ENCODE measurements at places on chromosomes 11 and 22.

GRCh38 chr11:10651656-10652361 lies 41.7 kb downstream of the IRAG1 start:
- no peak for DNase-seq

DNA sequence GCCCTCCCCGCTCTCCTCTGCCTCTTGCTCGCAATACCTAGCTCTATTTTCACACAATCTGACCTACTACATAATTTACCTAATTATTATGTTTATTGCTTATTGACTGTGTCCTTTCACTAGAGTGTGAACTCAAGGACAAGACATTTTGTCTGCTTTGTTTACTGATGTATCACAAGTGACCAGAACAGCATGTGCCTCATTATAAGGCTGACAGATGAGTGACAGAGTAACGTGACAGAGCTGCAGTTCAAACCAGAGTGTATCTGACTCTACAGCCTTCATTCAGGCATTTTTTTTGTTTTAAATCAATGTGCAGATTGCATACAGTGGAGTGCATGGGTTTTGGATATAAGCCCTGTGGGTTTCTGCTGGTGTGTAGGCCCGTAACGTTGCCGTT lies 82.0 kb upstream of the RAB1B start:
- no peak for DNase-seq

DNA sequence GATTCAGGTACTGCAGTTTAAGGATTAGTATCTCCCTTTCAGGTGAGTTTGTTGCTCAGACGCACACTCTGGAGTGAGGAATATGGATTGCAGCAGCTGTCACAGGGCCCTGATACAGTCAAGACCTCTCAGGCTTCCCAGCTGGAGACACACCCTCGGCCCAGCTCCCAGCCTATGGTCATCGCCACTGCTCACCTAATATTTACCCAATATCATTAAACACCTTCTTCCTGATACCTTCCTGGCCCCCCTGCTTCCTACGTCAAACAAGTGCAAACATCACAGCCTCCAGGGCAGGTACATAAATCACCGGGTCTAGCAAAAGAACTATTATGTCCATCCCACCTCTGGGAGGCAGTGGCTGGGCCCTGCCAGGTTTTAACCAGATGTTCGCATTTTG lies 213.3 kb downstream of the MN1 start:
- DNase-seq: no peak

GRCh38 chr22:48918585-48919186 lies 909.0 kb downstream of the BRD1 start:
- no peak for DNase-seq

GRCh38 chr11:92594251-92594650 lies 369.6 kb downstream of the FAT3 start:
- DNase-seq: no peak

- DNase-seq: no peak
These were observed 266.4 kb downstream of the KCNA4 start for GRCh38 chr11:29750392-29750791.

DNA sequence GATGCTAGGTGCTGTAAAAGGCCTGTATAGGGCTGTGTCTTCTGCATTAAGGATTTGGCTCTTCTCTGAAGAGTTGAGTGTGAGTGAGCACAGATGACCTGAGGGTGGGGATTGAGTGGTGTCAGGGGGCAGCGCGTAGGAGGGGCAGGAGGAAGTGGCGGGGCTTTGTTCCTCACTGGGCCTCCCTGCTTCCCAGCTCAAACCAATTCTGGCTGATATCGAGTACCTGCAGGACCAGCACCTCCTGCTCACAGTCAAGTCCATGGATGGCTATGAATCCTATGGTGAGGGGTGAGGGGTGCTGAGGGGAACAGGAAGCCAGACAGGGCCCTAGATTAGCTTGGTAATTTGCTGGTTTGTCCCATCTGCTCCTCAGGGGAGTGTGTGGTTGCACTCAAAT lies 9.1 kb downstream of the PHOX2A start:
- no peak for DNase-seq

DNA sequence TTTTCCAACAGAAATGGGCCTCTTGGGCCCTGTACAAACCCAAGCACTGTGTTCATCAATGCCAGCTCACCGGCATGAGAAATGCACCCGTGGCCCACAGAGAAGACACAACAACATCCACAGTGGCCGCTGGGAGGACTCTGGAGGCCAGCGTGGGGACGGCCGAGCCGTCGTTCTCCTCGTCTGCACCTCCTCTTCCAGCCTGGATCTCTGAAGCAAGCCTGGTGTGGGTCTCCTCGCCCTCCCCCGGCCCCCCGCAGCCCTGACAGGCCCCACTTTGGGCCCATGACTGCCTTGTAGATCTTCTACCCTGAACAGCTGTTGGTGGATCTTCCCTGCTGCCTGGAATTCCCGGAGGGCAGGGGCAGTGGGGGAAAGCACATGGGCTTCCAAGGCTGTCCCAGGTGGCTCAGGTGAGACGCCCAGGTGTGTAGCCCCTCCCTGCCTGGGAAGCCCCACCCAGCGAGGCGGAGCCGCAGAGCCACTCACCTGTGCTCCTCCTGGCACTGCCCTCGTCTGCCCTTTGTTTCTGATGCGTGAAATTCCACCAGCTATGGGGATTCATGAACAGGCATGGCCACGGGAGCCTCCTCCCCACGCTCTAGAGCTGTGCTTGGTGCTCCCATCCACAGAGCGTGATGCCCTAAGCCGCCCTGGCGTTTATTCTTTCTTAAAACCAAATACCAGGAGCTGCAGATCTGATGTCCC lies 225.9 kb downstream of the BRD1 start:
- DNase-seq: no peak

GRCh38 chr11:61853698-61854169 lies 25.6 kb downstream of the FADS2 start:
- no peak for DNase-seq

- DNase-seq: no peak
These were observed 209.4 kb upstream of the NCAM1 start for GRCh38 chr11:112751772-112752171.

- DNase-seq: peak; percentile 71
These were observed 8.3 kb upstream of the PPIL2 start for GRCh38 chr22:21657360-21658032.

GRCh38 chr11:1837171-1838076 lies 1.4 kb upstream of the TNNI2 start:
- DNase-seq: peak; percentile 68

GRCh38 chr11:118615976-118616371 lies 8.6 kb downstream of the PHLDB1 start:
- no peak for DNase-seq

GRCh38 chr22:22960307-22960706 lies 72.7 kb downstream of the IGLL5 start:
- no peak for DNase-seq

DNA sequence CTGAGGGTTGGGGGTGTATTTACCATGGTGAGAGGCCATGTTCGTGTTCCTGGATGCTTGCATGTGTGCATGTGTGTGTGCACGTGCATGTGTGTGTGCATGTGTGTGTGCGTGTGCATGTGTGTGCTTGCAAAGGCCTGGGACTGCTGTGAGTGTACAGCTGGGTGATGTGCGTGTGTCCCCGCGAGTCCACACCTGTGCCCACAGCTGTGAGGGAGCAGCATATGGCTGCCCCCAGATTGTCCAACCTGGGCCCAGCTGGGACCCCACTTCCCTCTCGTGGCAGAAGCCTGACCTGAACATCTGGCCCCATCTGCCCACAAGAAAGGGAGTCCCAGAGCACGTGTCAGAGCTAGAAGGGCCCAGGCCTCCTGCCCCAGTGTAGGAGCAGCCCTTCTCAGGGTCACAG lies 8.4 kb upstream of the CD248 start:
- DNase-seq: no peak

DNA sequence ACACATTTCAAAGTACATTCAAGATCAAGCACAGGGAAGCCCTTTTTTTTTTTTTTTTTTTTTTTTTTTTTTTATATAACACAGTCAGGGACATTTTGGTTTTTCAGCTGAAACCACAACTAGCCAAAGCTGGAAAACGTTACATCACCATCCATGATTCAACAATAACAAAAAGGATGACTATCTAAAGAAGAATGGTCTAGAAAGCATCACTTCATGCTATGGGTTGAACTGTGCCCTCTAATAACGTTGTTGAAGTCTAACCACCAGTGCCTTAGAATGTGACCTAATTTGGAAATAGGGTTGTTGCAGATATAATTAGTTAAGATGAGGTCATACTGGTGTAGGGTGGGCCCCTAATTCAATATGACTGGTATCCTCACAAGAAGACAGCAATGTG lies 46.6 kb downstream of the MTMR2 start:
- DNase-seq: no peak

- no peak for DNase-seq
These were observed 296.4 kb downstream of the ETS1 start for GRCh38 chr11:128291007-128291406.

GRCh38 chr11:103995896-103996295 lies 40.5 kb upstream of the DDI1 start:
- DNase-seq: no peak

DNA sequence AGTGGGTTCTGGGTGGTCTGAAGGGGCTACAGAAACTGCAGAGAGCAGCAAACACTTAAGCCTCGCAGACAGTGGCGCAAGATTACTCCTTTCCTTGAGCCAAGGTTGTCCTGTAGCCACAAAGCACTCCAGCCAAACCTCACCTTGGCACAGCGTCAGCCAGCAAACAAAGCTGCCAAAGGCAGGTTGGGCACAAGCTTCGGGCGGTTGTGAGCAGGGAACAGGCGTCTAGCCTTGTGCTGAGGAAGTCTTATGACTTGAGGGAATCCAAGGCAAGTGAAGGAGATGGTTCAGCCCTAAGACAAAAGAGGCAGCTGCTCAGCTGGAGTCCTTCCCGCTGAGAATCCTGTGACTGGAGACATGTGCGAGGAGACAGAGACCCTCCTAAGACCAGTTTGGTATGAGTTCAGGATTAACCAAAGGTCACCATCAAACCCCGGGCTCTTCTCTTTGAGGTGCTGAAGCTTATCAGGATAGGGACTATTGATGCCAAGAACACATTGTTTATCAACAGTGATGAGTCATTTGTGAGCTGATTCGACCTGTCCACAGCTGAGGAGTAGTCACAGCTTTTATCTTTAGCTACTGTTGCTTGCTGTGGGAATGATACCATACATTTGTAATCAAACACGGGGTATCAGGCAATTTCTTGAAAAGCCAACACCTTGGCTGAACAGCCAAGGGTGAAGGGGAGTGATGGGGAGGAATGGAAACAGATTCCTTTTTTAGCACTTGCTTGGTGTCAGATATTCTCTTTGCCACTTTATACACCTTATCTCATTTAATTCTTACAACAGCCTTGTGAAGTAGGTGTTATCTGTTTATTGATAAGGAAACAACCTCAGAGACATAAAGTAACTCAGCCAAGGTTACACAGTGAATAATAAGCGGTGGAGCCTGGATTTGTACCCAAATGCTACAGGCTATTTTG lies 4.6 kb downstream of the ADM start:
- no peak for DNase-seq

- DNase-seq: no peak
These were observed 7.6 kb downstream of the MMP20 start for GRCh38 chr11:102617466-102618008.

GRCh38 chr22:26169315-26170111 lies at the start of gene SEZ6L:
TSS of gene SEZ6L (plus strand) at chr22:26169462. CDS start at chr22:26169670, 208 bp downstream.
- no peak for DNase-seq

DNA sequence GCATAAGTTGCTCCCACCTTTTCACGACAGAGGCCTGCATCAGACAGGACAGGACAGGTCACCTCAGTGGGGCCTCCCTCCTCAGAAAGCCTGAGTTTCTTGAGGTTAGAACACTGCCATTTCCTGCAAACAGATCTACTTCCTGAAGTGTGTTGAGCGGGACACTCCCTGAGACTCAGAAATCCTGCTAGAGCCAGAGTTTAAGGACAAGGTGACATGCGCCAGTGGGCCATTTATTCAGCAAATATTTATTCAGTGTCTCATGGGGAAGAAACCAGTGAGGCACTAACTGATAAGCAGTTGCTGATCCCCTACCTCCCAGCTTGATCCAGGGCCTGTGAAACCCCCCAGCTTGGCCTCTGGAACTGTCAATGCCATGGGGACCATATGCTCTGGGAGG lies 454.6 kb downstream of the SOX6 start:
- no peak for DNase-seq

Data from stimulated activated naive CD4-positive, alpha-beta T cell treated with Interleukin-2 at 50 U/mL for 16 hours (primary cell).